ENCODE measurements at places on chromosomes 1 and 21.

DNA sequence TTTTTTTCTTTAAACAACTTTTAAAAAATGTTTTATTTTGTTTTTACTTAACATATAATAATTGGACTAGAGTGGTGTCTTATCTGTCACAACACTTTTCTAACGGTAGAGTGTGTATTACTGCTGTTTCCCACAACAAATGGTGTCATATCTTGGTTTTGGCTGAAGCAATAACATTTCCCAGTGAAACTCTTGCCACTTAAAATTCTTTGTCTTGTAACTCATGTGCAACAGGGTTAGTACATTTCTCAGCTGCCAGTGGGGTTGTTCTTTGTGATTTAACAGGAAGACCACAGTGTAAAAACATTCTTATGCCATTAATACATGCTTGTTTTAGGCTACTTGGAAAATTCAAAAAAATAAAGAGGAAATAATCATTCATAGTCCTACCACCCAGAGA is 43.5 kb downstream of the ALPL start:
- DNase-seq, result no peak

DNA sequence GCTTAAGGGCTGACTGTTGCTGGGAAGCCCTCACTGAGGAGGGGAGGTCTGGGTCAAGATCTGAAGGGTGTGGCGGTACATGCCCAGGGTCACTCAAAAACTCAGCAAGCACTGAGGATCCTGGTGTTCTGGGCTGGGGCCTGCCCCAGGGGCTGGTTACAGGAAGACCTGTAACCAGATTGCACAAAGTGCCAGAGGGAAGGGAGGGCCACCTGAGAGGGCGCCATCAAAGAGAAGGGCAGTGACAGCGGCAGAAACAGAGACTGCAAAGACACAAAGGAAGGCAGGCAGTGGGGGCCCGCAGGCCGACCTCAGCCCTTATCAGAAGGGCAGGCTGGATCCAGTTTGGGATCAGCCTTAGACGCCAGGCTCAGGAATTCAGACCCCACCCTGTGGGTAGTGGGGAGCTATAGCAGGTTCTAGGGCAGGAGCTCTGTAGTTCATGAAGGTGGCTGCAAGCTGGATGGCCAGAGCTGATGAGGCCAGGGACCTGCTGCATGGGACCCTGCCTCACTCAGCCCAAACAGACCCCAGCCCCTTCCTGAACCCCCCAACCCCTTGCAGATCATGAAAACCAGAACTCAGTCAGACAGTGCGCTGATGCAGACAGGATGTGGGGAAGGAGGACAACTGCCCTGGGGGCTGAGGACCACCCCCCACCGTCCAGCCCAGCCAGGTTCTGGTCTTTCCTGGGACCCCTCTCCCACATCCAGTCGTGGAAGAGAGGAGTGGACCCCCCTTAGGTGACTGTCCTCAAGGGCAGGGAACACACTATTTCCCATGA is 3.9 kb downstream of the SH2D5 start:
- DNase-seq, result no peak

GRCh38 chr1:54800899-54801759 is at the start of gene TTC22:
TSS of gene TTC22 (minus strand) at chr1:54801323. CDS start at chr1:54801163, 160 bp downstream.
- peak; percentile 78 for DNase-seq

DNA sequence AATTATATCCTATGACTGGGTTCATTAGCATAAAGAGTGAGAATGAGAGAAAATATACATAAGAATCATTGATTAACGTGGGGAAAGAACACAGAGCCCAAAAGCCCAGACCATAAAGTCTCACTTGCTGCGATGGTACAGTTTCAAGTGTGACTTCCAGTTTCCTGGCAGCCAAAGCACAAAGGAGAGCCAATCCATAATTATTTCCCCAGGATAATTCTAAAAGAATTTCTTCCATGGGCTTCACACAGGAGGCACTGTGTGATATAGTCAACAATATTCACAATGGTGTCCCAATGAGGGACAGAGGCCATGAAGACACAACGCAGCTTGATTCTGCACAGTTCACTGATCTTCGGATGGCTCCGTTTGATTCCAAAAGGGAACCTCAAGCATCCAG is 321.6 kb downstream of the PLPP3 start:
- DNase-seq, result no peak

DNA sequence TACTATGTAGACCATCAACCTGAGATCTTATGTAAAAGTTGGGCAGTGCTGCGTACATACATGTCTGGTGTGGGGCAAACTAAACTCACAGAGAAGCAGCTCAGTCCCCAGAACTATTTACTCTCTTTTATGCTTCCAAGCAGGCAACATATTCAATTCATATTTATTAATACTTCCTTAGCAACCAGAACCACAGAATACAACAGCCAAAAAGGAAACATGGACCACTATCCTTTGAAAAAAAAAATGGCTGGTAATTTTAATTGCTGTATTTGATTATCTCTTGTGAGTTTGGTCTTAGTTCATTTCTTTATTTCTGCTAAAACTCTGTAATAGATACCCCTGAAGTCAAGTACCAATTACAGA is 1.5 kb upstream of the PPP1R15B start:
- DNase-seq, result no peak

DNA sequence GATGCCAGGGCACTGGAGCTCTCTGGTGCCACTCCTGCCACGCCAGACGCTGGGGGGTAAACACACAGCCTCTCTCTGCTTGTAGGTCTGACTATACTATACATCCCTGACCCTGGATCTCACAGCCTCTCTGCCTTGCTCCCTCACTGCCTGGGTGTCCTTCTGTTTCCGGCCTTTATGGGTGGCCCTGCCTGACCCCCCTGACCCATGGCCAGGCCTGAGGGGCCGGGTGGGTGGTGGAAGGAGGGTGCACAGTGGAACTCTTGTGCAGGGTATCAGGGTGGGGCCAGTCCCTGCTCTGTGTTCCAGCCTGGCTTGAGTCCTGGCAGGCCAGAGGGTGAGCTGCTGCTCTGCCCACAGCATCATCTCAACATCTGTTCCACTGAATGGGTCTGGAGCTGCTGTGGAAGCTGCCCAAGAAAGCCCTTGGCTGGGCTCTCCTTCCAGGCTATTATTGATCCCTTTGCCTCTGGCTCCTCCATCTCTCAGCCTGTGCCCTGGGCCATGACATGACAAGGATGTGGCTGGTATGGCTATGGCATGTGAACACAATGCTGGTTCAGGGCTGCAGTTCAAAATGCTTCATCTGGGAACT is 17.2 kb upstream of the SYNC start:
- no peak for DNase-seq

DNA sequence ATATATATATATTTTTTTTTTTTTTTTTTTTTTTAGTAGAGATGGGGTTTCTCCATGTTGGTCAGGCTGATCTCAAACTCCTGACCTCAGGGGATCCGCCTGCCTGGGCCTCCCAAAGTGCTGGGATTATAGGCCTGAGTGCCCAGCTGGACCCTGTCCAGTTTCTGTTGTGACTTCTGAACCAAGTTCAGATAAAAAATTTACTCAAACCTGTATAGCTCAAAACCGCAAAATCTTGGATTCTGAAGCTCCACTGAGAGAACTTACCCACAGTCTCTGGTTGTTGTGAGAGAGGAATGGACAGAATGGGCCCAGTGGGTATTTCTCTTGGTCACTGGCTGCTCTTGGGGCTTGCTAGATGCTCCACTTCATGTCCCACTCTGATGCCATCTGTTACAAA is 76.4 kb downstream of the HS2ST1 start:
- no peak for DNase-seq

DNA sequence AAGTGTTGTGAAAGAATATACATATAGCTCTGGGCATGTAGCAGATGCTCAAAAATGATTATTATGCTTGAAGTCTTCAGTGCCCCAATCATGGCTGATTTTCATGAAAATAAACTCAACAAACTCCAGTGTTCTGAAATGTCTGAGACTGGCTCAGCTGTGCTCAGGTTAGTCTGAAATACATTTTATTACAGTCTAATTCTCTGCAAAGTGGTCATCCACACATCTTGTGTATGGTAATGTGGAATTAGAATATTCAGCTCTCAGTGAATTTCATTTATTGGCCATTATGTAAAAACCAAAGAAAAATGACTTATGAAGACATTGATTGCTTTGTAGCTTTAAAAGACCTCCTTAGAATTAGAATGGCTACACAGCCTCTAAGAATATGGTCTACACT is 109.9 kb downstream of the DISC1 start:
- no peak for DNase-seq

- DNase-seq, result no peak
Observed at GRCh38 chr1:190464690-190465089, 13.0 kb downstream of the BRINP3 start.
